ENCODE measurements at places on chromosomes 5 and 9.

- DNase-seq: no peak
Observed at GRCh38 chr9:135502873-135503321, 2.4 kb downstream of the MRPS2 start.

DNA sequence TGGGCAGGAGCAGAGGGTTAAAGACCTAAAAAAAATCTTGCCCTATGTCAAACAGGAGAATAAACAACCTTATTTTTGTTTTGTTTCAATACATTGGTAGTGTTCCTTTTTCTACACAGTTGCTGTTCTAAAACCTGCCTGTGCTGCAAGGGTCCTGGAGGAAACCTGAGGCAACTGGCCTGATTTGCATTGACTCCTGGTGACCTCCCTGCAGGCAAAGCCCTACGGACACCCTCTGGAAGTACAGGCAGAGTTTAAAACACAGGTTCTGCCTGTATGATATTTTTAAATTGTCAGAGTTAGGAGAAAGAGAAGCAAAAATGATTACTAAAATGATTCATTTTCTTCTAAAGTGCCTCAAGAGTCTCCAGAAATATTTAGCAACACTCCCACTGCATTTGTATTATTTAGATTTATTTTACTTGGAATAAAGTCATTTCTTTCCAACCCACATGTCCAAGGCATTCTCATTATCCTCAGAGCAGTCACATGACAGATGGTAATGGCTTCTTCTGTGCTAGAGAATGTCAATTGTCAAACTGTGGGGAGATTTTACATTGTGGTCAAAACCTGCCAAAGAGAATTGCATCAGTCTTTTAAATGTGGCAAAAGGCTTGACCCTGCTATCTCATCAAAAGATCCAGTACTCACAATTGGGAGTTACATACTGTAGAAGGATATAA lies 559.6 kb downstream of the CETN3 start:
- DNase-seq: no peak

DNA sequence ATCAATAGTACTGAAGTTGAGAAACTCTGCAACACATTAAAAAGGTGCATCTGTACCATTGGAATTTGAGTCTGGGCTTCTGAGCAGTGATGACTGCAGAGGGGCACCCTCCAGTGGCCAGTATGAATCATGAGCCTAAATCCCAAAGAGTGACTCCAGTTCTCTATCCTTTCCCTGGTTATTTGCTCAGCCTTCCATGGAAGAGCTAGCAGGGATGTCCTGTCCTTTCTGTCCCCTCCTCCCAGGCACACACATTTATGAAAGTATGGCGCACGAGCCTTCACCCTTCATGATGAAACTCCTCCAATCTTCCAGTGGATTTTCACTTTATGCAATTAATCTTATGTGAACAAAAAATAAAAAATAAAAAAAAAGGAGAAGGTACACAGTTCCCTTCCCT lies 81.0 kb downstream of the ESM1 start:
- peak; percentile 55 for DNase-seq

DNA sequence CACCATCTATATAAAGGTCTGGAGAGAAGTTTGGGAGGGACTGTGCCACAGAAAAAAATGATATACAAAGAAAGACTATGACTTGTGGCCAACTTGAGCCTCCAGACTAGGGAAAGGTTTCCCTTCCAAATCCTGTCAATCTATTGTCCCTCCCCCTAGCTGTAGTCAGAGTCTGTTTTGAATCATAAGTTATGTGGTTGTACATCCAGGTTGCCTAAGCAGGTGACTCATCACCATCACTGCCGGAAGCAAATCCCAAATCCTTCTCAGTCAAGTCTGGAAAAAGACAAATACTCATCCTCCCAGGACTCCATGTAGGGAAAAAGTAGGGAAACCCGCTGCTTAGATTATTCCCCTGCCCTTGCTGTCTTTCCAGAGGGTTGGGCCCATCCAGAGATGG lies 235.7 kb downstream of the CDK5RAP2 start:
- DNase-seq: no peak

GRCh38 chr5:16869821-16870796 lies 66.0 kb downstream of the MYO10 start:
- no peak for DNase-seq

DNA sequence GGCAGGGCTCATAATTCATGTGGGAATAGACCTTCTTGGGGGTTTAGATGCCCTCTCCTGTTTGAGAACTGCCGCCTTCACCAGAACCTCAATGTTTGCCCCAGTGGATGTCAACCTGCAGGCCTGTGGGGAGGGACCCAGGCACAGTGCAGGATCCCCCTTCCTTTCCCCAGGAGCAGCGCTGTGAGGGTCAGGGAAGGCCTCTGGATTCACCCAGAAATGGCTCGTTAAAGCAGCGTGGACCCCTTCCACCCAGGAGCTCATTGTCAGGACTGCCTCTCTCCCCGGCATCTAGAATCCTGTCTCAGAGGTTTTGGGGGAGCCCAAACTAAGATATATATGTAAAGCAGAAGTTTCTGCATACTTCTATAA lies 188.3 kb downstream of the GADD45G start:
- no peak for DNase-seq

- DNase-seq: no peak
Observed at GRCh38 chr9:98726735-98727134, 18.0 kb upstream of the GABBR2 start.

- DNase-seq: no peak
Observed at GRCh38 chr5:175589714-175590113, 68.2 kb upstream of the HRH2 start.

DNA sequence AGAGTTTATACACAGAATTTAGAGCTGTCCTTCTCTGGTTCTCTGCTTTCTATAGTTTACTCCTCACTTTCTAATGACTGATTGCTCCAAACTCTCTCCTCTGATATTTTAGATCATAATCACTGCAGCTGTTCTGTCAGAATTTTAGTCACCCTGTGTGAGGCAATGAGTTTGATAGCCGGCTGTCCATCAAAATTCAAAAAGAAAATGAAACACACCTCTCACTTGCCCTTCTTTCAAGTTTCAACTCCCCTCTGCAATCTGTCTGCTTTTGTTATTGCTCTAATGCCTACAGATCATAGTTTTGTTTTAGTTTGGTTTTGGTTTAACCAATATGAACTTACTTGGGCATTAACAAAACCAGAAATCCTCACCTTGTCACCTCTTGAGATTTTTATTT lies 23.3 kb upstream of the ABLIM3 start:
- DNase-seq: no peak

GRCh38 chr9:5608298-5609225 lies 20.3 kb upstream of the RIC1 start:
- no peak for DNase-seq

DNA sequence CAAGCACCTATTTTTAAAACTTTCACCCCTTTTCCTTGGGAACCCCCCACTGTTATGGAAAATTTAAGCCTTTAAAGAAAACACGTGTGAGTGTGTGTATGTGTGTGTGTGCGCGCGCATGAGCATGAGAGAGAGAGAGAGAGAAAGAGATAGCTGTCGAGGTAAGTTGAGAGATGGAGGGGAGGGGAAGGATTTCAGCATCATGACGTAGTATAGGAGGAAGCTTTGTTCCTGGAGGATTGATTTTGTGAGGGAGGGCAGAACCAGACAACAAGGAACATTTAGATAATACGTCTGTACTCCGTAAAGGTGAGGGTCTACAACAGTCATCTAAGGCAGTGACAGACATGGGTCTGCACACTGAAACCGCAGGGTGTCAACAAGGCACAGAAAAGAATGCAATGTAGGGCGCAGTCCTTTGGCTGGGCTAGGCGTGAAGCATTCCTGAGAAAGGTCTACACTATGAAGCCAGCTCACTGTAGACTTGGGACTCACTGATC lies 227.7 kb downstream of the SMARCA2 start:
- no peak for DNase-seq

DNA sequence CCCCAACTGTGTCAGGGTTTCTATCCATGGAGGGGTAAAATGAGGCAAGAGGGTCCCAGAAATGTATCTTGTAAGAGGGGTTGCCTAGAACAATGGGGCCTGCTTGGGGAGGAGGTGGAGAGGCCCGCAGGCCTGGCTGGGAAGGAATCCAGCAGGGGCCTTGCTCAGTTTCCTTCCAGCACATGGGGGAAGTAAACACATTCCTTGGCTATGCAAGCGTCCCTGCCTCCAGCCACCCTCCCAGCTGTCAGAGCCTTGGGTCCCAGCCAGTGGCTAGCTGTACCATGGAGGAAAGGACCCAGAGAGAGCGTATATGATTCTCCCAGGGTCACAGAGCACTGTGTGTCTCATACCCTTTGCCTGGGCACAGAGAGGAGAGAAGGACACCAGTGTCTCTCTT lies 71.1 kb upstream of the IL17B start:
- DNase-seq: no peak

DNA sequence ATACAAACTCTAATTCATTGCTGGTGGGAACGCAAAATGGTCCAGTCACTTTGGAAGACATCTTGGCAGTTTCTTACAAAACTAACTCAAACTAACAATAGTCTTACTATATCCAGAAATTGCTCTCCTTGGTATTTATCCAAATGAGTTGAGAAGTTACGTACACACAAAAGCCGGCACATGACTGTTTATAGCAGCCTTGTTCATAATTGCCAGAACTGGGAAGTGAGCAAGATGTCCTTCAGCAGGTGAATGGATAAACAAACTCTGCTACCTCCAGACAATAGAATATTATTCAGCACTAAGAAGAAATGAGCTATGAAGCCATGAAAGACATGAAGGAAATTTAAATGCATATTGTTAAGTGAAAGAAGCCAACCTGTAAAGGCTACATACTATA lies 17.9 kb upstream of the GNAQ start:
- no peak for DNase-seq

- DNase-seq: peak; percentile 82
Observed at GRCh38 chr9:95127249-95128176, 190.0 kb downstream of the FANCC start.

- no peak for DNase-seq
Observed at GRCh38 chr9:77927265-77927664, 104.3 kb downstream of the GNAQ start.

GRCh38 chr5:155275222-155275621 lies 261.7 kb downstream of the KIF4B start:
- no peak for DNase-seq

DNA sequence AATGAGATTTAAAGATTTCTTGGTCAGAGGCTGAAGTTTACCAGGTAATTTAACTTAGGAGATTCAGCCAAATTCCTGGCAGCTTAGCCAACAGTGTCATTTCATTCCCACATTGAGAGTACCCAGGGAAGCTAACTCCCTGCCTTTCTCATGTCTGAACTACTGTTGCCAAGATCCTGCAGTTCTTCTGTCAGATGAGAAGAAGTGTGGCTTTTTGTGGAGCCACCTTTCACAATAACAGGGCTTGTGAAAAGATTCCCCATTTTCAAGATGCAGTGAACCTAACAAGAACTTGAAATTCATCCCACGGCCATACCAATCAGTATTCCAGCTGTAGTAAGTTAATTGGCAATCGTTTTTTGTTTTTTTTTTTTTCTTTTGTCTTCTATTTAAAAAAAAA lies 176.4 kb downstream of the XRCC4 start:
- DNase-seq: no peak

GRCh38 chr5:179926657-179927056 lies 19.0 kb upstream of the TBC1D9B start:
- DNase-seq: no peak

DNA sequence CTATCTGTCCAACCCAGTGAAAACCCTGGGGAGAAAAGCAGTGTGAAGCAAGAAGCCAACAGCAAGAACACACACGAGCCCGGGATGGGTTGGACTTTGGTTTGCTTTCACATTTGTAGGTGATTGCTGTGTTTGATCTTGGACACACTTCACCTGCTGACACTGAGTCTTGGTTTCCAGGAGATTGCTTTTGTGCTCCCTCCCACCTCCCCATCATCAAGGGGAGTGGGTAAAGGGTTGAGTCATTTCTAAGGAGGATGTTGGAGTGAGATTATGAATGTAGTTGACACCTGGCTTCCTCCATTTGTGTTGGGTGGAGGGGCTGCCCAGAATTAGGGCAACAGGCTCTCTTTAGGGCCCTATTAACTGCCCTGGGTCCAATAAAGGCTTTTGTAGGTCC lies 37.5 kb downstream of the ANKDD1B start:
- DNase-seq: no peak

GRCh38 chr9:93182572-93182971 lies 1.4 kb upstream of the WNK2 start:
- DNase-seq: no peak

DNA sequence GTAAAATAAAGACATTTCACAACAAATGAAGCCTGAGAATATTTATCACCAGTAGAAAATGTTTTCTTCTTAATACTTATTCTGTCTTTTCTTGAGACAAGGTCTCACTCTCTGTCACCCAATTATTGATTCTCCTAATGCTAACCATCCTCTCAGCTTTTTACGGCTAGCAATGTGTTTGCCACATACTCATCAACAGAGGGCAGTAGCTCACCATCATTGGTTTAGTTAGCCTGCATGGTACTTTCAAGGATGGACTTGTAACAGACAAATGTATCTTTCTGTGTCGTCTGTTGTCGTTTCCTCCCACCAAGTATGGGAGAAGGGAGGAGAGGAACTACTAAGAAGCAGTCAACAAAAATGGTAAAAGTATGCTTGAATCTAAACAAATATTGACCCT lies 5.9 kb upstream of the ACO1 start:
- DNase-seq: peak; percentile 55

- no peak for DNase-seq
Observed at GRCh38 chr5:96283589-96283988, 149.5 kb downstream of the PCSK1 start.

DNA sequence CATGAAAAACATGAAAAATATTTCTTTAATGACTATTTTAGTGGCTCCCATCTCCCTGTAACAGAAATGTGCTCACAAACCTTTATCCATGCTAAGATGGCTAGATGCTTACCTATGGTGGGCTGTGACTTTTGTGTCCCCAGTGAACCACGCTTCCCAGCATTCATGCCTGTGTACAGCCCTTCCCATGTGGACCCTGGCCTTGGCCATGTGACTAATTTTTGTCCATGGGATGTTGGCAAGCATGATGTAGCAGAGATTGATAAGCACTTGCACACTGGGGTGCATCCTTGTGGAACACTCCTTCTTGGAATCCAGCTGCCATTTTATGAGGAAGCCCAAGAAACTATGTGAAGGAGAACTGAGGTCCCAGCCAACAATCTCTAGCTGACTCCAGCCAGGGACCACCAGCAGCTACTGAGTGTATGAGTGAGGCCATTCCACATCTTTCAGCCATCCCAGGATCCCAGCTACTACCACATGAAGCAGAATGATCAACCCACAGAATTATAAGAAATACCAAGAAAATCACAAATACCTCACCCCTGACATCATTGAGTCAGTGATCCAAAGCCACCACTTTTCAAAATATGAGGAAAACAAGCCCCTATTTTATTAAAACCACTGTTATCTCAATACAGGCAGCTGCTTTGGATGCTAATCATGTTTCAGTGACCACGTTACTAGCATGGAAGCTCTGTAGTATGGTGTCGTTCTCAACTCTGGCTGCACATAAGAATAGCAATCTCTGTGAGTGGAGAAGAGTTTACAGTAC lies 16.1 kb upstream of the RAI14 start:
- no peak for DNase-seq

All from HEK293T (cell line).